Kidney tubule cell (primary cell): ENCODE measurements at places on chromosomes 5 and 9.

GRCh38 chr9:138025908-138026307 lies 148.3 kb downstream of the CACNA1B start:
- no peak for DNase-seq

DNA sequence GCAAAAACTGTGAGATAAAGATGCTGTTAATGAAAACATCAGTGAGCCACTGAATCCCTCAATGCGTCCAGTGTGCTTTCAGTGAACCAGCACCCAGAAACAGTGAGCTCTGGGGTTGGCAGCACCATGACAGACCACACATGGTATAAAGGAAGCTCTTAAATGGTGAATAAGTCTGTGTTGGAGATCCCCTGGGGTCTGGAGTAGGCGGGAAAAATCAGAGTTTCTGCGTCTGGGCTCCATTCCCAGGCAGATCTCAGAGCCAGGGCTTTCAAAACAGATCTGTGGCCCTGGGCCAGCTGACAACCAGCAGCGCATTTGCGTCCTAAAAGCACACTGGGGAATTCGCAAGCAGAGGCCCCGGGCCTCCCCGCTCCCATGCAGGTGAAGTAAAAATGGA lies 233.5 kb downstream of the FRMD3 start:
- no peak for DNase-seq

GRCh38 chr5:141514330-141515133 lies 25.7 kb downstream of the PCDHGC5 start:
- DNase-seq: peak; percentile 80

GRCh38 chr5:73922224-73922623 lies 296.2 kb downstream of the ARHGEF28 start:
- no peak for DNase-seq

- DNase-seq: no peak
These were observed 460.0 kb downstream of the NTRK2 start for GRCh38 chr9:85129514-85129913.

GRCh38 chr5:93925321-93925720 lies 183.9 kb upstream of the POU5F2 start:
- DNase-seq: peak; percentile 54

DNA sequence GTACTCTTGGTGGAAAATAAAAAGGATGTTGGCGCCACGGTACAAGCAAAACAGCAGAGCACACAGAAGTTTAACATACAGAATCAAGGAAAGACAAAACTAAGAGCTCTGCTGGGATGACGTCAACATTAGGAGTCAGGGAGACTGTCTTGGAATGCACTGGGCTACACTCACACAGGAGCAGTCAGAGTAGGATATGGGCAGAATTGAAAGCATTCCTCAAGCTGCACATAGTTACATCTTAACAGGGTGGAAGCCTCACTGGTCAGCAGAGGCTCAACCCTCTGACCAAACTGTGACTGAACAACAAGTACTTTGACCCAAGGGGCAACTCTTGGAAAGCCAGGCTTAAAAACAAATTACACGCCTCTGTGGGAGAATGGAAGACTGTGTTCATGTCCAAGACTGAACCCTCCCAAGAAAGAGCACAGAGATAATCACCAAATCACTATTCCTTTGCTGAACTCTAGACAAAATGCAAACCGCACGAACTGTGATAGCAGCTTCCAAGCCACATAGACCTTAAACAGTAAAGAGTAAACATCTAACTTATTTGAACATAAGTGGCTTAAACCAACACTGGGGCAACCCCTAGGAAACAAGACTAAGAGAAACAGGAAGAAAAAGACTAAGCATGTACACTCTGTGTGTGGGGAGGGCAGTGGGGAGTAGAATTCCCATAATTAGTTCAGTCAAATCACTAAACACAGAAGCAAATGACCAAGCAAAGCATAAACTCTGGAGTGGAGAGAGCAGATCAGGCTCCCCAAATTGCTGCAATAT lies 772.7 kb downstream of the PRELID2 start:
- peak; percentile 89 for DNase-seq

DNA sequence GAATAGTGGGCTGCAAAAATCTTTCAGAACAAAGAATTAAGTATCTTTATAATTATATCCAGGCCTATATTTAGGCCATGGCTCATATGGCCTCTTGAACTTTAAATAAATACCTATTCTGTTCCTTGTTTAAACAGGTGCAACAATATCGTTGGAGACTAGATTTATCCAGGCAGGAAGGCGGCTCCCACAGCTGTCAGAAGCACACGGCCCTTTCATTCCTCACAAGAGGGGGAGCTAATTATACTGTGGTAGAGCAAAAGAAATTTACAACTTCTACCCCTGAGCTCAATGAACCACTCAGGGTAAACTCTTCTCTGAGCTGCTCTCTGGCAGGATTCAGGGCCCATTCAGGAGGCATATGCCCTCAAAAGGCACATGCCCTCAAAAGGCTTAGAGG lies 31.3 kb downstream of the TMEM174 start:
- no peak for DNase-seq

DNA sequence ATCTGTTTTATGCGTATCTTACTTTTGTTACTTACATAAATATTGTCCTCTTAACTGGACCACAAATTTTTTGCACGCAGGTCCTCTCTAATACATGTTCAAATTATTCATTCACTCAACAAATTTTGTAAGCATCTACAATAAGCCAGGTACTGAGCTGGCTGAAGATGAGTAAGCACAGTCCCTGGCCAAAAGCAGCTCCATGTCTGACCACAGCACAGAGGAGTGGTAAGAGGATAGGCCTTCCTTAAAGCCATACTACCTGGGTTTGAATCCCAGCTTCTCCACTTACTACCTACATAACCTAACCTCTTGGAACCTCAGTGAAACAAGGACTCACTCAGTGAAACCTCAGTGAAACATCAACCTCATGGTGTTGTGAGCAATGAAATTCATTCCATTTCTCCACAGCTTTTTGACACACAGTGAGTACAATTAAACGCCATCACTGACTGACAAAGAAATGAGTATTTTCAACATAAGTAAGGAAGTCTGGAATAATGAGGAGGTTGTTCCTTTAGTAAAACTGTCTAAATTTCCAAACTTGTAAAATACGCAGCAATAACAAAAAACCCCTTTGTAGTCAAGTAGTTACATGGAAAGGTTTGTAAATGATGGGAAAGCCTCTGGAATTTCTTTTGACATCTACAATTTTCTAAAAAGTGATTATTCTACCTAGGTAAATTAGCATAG lies 15.0 kb downstream of the PTAR1 start:
- peak; percentile 71 for DNase-seq

- peak; percentile 68 for DNase-seq
These were observed 505 bp downstream of the C5orf34 start for GRCh38 chr5:43514471-43514815.

GRCh38 chr9:98096091-98096490 lies 22.9 kb downstream of the TRIM14 start:
- no peak for DNase-seq

- DNase-seq: peak; percentile 96
These were observed 30.4 kb downstream of the DUSP1 start for GRCh38 chr5:172740428-172741205.

DNA sequence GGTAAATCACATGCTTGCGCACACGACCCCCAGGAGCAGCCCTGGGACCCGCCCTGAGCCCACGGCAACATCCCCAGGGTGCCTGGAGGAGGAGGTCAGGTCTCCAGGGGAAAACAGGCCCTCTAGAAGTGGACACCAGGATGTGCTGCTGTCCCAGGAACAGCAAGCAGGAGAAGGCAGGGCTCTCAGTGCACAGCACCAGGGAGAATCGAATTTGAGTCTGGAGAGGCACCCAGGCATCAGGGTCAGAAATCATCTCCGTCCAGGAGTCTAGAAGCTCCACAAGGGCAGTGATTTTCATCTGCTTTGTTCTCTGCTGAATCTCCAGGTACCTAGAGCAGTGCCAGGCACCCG lies 93.6 kb downstream of the PAX5 start:
- no peak for DNase-seq

- DNase-seq: no peak
These were observed 173.3 kb upstream of the HMHB1 start for GRCh38 chr5:143638654-143639053.

DNA sequence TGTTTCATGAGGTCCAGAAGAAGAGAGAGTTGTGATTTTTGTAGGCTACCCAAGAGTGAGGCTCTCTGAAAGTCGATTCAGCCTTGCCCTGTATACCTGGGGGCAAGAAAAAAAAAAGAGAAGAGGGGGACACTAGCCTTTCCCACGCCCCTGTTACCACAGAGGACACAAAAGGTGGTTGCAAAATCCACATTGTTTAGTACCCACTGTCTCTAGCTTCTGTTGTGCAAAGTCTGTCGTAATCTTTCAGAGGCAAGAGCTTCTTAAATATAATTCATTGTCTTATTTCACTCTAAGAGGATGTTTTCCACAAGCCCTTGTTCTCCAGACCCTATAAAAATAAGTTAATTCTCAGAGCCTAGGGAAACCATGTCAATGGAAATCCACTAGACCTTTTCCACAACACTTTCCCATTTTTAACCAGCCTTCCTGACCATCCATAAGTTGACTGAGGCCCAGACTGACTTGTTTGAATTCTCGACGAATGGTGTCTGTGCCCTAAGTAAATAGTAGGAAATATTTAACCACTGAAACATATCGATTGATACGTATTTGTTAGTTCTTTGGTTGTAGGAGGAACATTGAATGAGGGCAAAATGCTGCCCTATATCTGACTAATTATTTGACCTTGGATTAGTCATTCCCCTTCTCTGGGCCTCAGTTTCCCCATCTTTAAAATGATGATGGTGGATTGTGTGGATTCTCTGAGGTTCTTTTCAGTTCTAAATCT lies 182.7 kb downstream of the PAPPA start:
- no peak for DNase-seq

DNA sequence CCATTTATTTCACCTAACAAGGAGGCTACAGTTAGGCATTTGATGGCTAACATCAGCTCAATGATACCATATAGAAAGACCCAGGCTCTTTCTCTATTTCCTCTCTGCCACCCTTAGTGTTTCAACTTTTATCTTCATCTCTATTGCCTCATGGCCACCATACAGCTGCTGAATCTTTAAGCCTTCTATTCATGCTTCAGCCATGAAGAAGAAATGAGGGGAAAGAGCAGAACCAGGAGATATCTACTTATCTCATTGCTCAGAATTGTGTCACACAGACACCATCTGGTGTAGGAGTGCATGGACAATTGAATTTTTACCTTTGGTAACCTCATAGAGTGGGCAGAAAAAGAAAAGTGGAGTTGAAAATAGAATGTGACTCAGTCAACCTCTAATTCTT lies 6.7 kb downstream of the GAPT start:
- DNase-seq: no peak

DNA sequence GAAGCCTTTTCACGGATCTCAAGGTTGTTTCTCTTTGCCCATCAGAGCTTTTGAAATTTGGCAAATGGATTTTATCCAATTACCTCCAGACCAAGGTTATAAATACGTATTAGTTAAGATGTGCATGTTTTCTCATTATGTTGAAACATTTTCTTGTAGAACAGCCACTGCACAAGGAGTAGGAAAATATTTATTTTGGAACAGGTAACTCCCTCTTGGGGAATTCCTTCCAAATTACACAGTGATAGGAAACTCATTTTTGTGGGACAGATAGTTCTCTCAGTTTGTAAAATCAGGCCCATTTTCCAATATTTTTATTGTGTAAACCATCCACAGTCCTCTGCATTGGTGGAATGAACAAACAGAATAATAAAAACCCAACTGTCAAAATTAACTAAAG lies 23.0 kb downstream of the TMEM232 start:
- no peak for DNase-seq

DNA sequence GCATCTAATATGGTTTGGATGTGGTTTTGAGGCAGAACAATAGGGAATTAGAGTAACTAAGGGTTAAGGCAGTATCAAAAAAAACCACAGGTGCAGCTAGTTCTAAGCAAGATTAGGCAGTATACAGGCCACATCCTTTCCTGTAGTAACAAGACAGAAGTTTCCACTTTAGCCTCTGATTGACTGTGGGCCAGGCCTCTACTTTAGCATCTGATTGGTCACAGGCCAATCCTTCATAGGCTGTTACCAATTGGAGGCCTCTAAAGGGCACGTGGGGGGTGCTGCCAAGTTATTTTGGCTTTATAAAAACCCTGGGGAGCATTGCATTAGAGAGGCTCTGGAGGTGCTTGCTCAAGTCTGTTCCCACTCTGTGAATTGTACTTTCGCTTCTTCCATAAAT lies 144.1 kb upstream of the ST8SIA4 start:
- DNase-seq: no peak

DNA sequence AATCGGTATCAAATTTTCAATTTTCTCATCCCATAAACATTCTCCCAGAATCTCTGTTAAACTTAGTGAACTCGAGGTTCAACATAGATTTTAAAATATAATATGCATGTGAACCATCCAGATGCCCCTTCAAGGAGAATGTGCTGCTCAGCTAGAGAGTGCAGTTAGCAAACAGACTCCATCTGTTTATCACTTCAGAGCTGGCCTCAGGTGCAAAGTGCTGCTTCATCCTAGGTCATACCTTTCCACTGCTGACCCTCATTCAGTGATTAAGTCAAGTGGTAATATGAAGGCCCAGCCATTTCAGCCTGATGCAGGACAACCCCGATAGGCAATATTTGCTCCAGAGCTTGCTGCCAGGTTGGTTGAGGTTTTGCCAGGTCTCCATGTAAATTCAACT lies 339.0 kb upstream of the POU5F2 start:
- no peak for DNase-seq

- no peak for DNase-seq
These were observed 12.6 kb upstream of the SOWAHA start for GRCh38 chr5:132800545-132800944.

GRCh38 chr9:82153032-82153431 lies 164.5 kb downstream of the SPATA31D1 start:
- no peak for DNase-seq

DNA sequence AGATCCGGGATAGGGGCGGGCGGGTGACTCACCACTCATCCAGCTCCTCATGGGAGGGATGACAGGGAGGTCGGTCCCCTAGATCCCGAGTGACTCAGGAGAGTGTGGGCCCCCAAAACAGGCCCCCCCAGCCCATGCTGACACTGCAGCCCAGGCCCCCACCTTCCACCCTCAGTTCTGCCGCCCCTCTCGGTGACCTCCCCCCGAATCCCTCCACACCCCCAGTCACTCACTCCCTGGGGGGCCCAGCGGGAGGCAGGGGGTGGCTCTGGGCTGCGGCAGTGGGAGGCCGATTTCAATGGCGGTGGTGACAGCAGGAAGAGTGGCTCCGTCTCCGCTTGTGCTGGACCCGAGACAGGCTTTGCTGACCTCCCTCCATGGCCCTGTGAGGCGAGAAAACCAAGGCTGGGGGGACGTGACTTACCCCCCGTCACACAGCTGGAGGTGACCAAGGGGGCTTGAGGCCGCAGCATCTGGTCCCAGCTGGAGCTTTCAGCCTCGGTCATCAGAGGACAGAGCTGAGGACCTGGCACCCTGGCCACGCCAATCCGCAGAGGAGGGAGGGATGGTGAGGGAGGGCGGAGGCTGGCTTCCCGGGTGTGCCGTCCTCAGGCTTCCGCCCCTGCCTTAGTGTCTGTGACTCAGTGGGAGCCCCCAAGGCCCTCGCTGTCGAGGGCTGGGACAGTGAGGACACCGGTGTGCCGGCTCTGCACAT lies 9.0 kb downstream of the GPSM1 start:
- DNase-seq: no peak

DNA sequence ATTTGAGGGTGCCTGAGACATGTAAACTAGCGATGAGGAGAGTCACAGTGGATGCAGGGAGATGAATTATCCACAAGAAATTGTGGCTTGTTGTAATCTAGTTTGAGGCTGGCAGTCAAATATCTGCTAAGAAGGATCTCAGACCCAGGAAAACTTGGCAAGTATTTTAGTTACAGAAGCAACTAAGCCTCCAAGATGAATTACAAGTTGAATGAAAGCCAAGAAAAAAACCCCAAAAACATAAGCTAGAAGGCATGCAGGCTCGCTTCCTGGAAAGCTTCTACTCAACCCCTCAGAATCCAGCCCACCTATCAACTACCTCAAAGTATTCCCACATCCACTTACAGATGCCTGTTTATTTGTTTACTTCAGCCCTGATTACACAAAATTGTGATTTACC lies 696.9 kb downstream of the MAT2B start:
- no peak for DNase-seq
